SK-MEL-5 (cell line): ENCODE measurements at places on chromosomes 11 and 22.

GRCh38 chr11:67345247-67345919 is 8.0 kb downstream of the POLD4 start:
- DNase-seq = no peak

- DNase-seq = no peak
These were observed 712.7 kb upstream of the KIRREL3 start for GRCh38 chr11:127713226-127713625.

GRCh38 chr11:58616594-58616993 is 5.9 kb upstream of the CNTF start:
- no peak for DNase-seq

DNA sequence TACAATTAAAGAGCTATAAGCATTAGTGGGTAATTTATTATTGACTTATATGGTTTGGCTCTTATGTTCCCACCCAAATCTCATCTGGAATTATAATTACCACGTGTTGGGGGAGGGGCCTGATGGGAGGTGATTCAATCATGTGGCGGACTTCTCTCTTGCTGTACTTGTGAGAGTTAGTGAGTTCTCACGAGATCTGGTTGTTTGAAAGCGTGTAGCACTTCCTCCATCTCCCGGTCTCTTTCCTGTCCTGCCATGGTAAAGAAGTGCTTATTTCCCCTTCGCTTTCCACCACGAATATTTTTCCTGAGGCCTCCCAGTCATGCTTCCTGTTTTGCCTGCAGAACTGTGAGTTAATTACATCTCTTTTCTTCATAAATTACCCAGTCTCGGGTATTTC is 28.1 kb upstream of the CHORDC1 start:
- DNase-seq = peak; percentile 4
